ENCODE measurements at places on chromosomes 6 and 20. TPM values are rescaled to one million over a fixed set of nuclear protein-coding genes. Genes with fewer than 3 reads are reported as not detected.

Gene GINM1
- total RNA-seq: 60.5 TPM

Gene BMP2
- 6.2 TPM for total RNA-seq

Gene PBOV1
- total RNA-seq: not detected

Gene PACRG
- 15.4 TPM for total RNA-seq

Gene BTN1A1
- not detected for total RNA-seq

Gene WFDC9
- not detected for total RNA-seq

Gene OPRM1
- total RNA-seq: not detected

GRCh38 chr20:4997222-4997621 lies 4.1 kb downstream of the SLC23A2 start:
- no peaks in the 10 kb centered on the region for H3K27me3 ChIP-seq
- DNase-seq: no peak
- no peak overlapping the region for H3K4me3 ChIP-seq
- no peaks in the 10 kb centered on the region for H3K36me3 ChIP-seq

GRCh38 chr6:20092071-20092566 lies 120.2 kb downstream of the MBOAT1 start:
- no peaks in the 10 kb centered on the region for H3K27me3 ChIP-seq
- H3K36me3 ChIP-seq: no peaks in the 10 kb centered on the region
- H3K4me1 ChIP-seq: no peaks in the 10 kb centered on the region
- no peak overlapping the region for H3K27ac ChIP-seq
- no peak overlapping the region for H3K4me3 ChIP-seq

GRCh38 chr20:41101660-41102059 lies 35.7 kb upstream of the PLCG1 start:
- H3K4me3 ChIP-seq: no peak overlapping the region
- DNase-seq: no peak
- H3K27ac ChIP-seq: no peak overlapping the region
- no peaks in the 10 kb centered on the region for H3K4me1 ChIP-seq
- H3K36me3 ChIP-seq: peaks cover 100% of the 10 kb centered on the region

- H3K27ac ChIP-seq: no peak overlapping the region
- no peak for DNase-seq
- H3K27me3 ChIP-seq: no peaks in the 10 kb centered on the region
- H3K36me3 ChIP-seq: peaks cover 13% of the 10 kb centered on the region
- no peaks in the 10 kb centered on the region for H3K4me1 ChIP-seq
These were observed 14.3 kb upstream of the RAB5IF start for GRCh38 chr20:36591281-36591680.

DNA sequence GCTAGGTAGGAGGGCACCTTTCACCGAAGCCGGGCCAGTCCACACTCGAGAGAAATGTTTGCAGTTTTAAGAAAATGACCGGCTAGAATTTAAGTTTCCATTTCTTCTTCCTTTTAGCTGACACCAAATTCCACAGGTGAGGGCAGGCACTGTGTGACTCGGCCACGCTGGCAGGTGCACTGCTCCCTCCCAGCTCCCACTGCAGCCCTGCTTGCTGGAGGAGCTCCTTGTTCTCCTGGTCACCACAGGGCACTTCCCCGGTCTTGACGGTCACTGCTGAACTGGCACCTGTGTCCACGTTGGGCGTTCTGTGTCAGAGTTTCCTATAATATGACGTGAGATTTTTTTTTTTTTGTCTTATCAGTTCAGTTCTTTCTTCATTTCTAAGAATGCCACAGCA lies 3.6 kb upstream of the KIF25 start:
- peaks cover 5% of the 10 kb centered on the region for H3K27me3 ChIP-seq
- peaks cover 5% of the 10 kb centered on the region for H3K4me1 ChIP-seq
- H3K4me3 ChIP-seq: no peak overlapping the region
- H3K27ac ChIP-seq: peak overlapping the region; percentile 74

DNA sequence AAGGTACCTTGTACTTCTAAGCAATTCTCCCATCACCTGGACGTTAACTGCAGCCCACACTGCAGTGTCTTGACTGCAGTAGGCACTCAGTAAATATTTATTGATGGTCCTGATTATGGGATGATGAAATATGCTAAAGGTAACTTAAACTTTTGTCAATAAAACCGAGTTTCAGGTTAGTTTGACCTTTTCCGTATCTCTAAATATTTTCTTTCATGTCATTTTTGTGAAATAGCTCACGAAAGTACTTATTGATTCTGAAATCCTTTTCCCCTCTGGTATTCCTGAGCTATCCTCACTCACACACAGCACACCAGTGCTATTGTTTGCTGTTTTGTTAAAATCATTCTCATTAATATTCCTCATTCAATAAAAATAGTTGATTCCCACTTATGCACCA lies 149.4 kb upstream of the ESR1 start:
- no peak for DNase-seq
- H3K4me3 ChIP-seq: no peak overlapping the region
- no peaks in the 10 kb centered on the region for H3K36me3 ChIP-seq
- H3K4me1 ChIP-seq: no peaks in the 10 kb centered on the region
- no peak overlapping the region for H3K27ac ChIP-seq
- no peaks in the 10 kb centered on the region for H3K27me3 ChIP-seq

GRCh38 chr20:19833395-19833794 lies 75.3 kb downstream of the RIN2 start:
- no peak overlapping the region for H3K4me3 ChIP-seq
- H3K27ac ChIP-seq: no peak overlapping the region
- no peaks in the 10 kb centered on the region for H3K27me3 ChIP-seq

DNA sequence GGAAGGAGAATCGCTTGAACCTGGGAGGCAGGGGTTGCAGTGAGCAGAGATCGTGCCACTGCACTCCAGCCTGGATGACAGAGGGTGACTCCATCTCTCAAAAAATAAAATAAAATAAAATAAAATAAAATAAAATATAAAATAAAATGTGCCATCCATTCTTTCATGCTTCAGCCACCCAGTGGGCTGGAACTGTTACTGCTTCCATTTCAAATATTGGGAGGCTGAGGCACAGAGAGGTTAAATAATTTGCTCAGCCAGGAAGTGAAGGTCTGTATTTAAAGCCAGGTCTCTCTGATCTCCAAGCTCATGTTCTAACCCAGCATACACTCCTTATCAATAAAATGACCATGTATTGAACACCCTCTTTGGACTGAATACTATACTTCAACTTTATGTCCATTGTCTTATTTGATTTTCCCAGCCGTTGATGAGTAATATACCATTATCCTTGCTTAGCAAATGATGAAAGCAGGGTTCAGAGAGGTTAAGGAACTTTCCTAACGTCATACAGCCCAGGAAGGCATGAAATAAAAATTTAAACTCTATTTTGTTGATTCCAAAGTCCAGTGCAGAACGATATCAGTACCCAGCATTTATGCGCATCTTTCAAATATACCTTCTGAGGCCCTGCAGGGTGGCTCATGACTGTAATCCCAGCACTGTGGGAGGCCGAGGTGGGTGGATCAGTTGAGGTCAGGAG lies 25.8 kb upstream of the SLC9A8 start:
- peaks cover 5% of the 10 kb centered on the region for H3K4me1 ChIP-seq
- no peak for DNase-seq
- H3K36me3 ChIP-seq: no peaks in the 10 kb centered on the region
- H3K27ac ChIP-seq: no peak overlapping the region
- H3K27me3 ChIP-seq: no peaks in the 10 kb centered on the region
- no peak overlapping the region for H3K4me3 ChIP-seq

GRCh38 chr6:30263734-30264133 lies 50.5 kb upstream of the TRIM26 start:
- no peaks in the 10 kb centered on the region for H3K4me1 ChIP-seq
- no peak overlapping the region for H3K27ac ChIP-seq
- DNase-seq: no peak
- no peak overlapping the region for H3K4me3 ChIP-seq

DNA sequence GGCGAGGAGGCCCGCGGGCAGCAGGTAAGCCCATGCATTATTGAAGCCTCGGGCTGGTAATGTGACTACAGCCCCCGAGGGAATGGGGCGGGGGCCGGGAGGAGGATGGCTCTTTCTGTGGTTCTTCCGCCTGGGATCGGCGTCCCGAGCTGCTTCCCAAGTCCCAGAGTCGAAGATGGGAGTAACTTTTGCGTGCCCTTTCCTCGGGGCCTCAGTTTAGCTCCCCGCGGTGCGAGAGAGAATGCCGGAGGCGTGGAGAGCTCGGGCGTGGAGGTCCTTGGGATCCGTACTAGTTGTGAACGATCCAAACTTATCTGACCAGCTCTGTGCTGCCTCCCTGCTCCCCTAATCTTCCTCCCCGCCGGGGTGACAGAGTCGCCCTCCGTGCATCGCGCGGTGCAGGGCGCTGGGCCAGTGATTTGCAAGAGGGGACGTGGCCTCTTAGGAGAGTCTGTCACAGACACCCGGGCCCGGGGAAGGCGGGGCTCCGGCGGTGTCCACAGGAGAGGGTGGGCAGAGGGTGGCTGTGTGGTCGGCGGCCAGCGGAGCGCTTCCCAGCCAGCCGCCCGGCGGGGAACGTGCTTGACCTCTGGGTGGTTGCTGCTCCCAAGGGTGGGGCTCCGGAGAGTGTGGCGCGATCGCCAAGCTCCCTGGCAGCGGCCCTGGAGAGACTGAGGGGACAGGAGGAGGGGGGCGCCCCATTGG lies 815 bp downstream of the UTRN start:
- H3K27ac ChIP-seq: peak overlapping the region; percentile 97
- no peaks in the 10 kb centered on the region for H3K27me3 ChIP-seq
- no peaks in the 10 kb centered on the region for H3K36me3 ChIP-seq

DNA sequence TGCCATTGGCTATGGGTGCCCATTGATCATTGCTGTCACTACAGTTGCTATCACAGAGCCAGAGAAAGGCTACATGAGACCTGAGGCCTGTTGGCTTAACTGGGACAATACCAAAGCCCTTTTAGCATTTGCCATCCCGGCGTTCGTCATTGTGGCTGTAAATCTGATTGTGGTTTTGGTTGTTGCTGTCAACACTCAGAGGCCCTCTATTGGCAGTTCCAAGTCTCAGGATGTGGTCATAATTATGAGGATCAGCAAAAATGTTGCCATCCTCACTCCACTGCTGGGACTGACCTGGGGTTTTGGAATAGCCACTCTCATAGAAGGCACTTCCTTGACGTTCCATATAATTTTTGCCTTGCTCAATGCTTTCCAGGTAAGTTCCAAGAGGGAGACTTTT lies 16.4 kb downstream of the ADGRF4 start:
- DNase-seq: no peak
- no peaks in the 10 kb centered on the region for H3K36me3 ChIP-seq
- H3K4me3 ChIP-seq: no peak overlapping the region
- H3K4me1 ChIP-seq: no peaks in the 10 kb centered on the region
- no peak overlapping the region for H3K27ac ChIP-seq

- H3K36me3 ChIP-seq: peaks cover 5% of the 10 kb centered on the region
- no peaks in the 10 kb centered on the region for H3K27me3 ChIP-seq
- H3K4me3 ChIP-seq: no peak overlapping the region
- H3K4me1 ChIP-seq: no peaks in the 10 kb centered on the region
- no peak overlapping the region for H3K27ac ChIP-seq
These were observed 182.8 kb downstream of the ZDHHC14 start for GRCh38 chr6:157563611-157564284.

Data from heart left ventricle (tissue), 16 donors.